Stimulated activated CD4-positive, alpha-beta T cell treated with anti-CD3 and anti-CD28 coated beads, TNF-alpha, amount 100 ng/mL, for 1 hour (primary cell): ENCODE measurements at places on chromosomes 7 and 10.

- no peak for DNase-seq
These were observed 57.2 kb downstream of the PDGFA start for GRCh38 chr7:462173-463103.

GRCh38 chr7:99422186-99422585 is 13.4 kb downstream of the BUD31 start:
- DNase-seq, result no peak

- DNase-seq, result no peak
These were observed 266.6 kb upstream of the NPVF start for GRCh38 chr7:25494896-25495295.

DNA sequence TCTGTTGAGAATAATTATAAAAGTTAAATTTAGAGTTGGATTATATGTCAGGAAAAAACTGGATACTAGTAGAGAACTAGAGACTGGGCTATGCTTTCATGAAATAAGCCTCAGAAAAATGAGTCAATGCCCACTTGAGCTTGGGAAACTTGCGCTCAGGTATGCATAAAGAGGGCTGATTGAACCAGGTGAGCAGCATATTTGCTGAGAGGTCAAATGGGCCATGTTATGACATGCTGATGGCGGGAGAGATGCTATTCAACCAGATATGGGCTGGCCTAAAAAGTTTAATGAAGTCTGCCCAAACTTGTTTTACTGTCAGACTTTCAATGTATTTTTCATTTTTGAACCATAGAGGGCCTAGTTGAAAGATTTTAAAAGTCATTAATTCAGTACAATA is 837.6 kb upstream of the GHITM start:
- no peak for DNase-seq

DNA sequence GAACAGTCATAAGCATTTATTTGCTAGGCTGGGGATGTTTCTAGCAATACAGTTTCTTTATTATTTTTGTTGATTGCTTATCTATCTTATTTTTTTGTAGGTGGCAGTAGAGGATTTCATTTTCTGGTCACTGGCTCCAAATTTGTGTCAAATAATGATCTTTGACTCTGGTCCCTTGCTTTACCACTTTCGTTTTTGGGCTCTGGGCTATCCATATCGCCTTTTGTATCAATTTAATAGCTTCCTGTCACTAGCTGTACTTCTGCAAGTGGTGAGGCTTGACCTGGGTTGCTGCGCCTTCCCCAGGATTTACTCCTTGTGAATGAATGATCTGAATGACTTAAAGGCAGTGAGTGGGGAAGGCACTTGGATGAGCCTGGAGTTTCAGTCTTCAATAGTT is 48.4 kb downstream of the MDFIC start:
- no peak for DNase-seq

GRCh38 chr7:150855476-150856302 is 3.4 kb downstream of the AOC1 start:
- no peak for DNase-seq

DNA sequence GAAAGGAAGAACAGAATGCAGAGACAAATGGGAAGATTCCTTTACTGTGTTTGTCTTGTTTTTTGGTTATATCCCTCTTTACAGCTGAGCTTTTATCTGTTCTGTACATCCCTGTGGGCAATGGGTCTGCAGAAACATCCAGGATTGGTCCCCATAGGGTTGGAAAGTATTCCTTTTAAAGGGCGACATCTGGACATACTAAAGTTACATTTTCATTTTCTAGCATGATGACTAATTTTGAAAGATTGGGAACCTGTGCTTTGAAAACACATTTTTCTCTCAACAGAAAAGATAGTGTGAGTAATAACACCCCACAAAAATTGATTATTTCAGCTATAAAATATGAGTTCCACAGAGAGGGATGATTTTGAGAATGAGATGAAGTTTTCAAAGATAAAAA is 435.8 kb downstream of the GPAM start:
- no peak for DNase-seq

DNA sequence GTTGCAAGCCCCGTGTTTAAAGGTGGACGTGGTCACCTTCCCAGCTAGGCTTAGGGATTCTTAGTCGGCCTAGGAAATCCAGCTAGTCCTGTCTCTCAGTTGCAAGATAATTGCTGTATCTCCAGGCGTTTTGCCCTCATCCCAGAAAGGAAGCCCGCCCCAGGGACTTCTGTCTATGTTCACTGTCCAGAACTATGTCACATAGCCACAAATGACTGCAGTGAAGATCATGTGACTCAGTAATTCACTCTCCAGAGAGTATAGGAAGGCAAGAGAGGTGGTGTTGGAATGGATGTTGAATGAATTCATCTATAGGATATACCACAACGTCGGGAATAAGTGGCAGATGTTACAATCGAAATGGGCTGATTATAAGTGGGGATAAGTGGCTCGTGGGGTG is 349 bp upstream of the ERVW-1 start:
- no peak for DNase-seq

DNA sequence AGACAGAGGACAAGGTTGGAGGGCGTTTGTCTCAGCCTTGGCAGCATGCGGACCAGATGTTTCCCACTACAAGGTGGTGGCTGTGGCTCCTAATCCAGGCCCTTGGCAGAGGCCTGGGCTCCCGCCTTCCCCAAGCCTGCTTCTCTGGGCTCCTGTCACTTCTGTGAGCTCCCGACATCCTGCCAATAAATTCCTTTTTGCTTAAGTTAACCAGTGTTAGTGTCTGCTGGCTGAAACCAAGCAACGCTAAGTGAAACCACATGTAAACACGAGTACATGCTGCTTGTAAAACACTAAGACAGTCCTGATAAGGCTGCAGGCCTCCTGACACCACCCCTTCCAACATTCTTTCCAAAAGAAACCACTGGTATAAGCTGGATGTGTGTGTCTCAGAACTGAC is 263.6 kb upstream of the ZMIZ1 start:
- DNase-seq, result no peak

DNA sequence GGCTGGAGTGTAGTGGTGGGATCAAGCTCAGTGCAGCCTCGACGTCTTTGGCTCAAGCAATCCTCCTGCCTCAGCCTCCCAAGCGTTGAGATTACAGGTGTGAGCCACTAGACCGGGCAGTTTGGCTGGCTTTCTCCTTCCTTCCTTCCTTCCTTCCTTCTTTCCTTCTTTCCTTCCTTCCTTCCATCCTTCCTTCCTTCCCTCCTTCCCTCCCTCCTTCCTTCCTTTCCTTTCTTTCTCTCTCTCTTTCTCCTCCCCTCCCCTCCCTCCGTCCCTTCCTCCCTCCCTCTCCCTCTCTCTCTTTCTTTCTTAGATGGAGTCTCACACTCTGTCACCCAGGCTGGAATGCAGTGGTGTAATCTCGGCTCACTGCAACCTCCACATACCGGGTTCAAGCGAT is 7.6 kb upstream of the VPS37D start:
- DNase-seq, result no peak

GRCh38 chr7:95577137-95577536 is 19.2 kb downstream of the PDK4 start:
- no peak for DNase-seq

GRCh38 chr7:52928591-52928990 is 106.8 kb upstream of the POM121L12 start:
- DNase-seq, result no peak

GRCh38 chr7:75953931-75954330 is 39.0 kb downstream of the POR start:
- DNase-seq, result no peak

DNA sequence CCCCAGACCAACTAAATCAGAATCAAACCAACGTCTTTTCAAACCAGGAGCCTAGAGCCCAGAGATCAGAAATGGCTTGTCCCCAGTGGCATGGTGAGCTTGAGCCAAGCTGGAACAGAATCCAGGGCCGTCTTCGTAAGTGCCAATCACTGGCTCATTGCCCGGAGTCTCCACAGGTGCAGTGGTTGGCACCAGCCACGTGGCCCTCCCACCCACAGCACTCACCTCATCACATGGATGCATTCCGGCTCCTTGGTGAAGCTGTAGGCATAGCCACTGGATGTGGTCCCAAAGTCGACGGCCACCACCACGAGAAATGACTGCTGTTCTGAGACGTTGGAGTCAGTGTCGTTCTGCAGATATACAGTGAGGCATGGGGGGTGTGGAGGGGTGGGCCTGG is 37.4 kb downstream of the HSPA12A start:
- no peak for DNase-seq

DNA sequence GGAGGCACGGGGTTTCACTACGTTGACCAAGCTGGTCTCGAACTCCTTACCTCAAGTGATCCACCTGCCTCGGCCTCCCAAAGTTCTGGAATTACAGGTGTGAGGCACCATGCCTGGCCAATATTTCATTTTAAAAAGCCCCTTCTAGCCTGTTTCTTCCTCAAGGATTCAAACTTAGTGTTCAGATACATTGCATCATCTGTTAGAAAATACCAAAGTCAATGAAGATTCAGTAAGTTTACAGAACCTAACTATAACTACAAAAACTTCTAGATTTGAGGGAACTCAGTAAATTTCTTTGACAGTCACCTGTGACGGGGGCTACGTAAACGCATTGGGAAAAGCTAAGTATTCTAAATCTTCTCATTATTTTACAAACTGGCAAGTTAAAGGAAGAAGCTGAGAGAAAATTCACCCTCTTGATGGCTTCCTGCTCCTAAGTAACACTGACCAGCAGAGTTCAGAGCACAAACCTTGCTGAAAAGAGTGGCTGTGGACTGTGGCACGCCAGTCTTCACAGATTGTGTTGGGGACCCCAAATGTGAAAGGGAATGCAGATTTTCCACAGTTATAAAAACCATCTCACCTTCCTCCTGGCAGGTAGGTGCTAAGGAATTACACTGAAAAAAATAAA is 162.2 kb downstream of the PKD1L1 start:
- DNase-seq, result no peak

DNA sequence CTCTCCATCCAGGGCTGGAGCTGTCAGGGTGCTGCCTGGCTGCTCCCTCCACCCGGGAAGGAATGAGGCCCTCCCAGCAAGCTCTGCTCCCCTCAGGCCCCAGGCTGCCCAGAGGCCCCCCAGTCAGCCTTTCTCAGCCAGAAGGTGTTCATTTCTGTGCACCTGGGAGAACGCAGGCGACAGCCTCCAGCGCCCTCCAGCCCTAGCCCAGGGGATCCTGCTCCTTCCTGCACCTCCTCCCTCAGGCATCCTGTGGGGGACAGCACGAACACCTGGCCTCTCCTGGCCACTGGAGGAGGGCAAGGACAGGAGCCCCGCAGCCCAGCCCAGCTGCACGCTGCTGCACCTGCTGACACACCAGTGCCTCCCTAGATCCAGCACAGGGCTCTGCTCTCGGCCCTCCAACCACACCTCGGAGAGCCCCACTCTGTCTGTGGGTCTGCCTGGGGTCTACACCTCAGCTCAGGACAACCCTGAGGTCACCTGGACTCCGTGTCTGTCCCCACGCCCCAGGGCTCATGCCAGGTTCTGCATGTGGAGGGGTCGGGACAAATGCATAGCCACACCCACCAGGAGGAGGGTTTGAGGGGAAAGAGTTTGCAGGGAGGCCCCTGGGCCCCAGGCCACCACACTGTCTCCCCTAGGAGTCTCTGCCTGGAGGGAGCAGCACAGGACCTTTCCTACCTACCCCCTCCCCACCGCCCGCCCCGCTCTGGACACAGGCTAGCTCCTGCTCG is 7.4 kb upstream of the PWWP2B start:
- DNase-seq, result no peak
